ENCODE measurements at places on chromosomes 5 and 9.

- no peak for DNase-seq
Measured at GRCh38 chr5:44099643-44100042, 289.6 kb downstream of the FGF10 start.

DNA sequence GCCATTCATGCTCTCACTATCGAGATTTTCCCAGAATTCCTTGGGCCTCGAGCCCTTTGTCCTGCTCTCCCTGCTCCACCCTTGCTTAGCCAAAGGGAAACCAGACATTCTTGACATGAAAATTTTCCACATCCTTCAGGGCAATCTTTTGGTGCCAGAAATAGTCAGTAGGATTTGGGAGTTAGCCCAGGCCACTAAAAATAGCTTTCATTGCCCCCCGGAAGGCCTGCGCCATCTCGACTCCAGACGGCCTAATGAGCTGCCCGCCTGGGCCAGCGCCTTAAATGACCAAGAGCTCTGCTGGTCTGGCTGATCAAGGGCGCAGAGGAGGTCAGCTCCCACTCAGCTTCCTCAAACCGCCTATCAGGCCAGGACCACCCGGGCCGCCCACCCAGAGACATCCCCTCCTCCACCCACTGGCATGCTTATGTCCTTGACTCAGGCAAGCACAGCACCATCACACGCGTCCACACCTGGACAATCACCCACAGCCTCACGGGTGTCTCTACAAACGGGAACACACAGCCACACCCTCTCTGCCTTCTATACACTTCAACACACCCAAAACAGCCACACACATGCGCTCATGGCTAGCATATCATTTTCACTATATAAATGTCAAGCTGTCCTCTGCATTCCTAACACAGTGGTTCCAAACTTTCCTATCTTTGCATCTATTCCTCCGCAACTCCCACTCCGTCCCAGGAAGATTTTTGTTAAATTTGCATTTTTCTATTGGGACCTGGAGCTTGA is 20.9 kb downstream of the DUSP1 start:
- no peak for DNase-seq

DNA sequence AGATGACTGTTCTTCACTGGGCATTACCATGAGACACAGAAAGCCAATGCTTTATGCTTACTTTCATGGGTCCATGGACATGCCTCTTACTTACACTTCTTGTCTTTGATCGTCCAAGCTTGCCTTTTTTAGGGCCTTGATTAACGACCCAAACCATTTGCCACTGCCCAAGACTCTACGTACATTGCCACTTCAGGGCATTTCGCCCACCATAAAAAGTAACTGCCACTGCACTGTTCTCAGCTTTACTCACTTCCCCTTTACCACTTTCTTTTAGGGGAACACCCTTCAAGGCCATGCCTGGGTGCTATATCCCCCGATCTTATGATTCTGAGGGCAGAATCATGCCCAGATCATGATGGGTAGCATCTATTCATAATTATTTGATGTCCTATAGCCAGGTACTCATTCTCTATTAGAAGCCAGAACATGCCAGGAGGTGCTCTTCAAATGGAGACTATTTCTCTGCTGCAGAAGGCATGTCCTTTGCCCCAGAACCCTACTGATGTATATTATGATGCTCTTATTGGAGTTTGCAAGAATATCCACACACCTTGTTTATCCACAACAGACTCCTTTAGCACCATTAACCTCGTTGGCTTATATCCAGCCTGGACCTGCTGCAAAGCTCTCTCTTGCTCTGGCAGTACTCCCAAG is 64.1 kb upstream of the RAD23B start:
- no peak for DNase-seq

GRCh38 chr5:9924614-9925013 is 294.5 kb upstream of the TAS2R1 start:
- DNase-seq = no peak

- no peak for DNase-seq
Measured at GRCh38 chr9:90642570-90643539, at the start of gene DIRAS2. DIRAS2 (minus strand) TSS chr9:90642824; CDS start chr9:90613827, 28,997 bp downstream.

GRCh38 chr5:120504057-120504456 is 40.0 kb downstream of the PRR16 start:
- DNase-seq = no peak

DNA sequence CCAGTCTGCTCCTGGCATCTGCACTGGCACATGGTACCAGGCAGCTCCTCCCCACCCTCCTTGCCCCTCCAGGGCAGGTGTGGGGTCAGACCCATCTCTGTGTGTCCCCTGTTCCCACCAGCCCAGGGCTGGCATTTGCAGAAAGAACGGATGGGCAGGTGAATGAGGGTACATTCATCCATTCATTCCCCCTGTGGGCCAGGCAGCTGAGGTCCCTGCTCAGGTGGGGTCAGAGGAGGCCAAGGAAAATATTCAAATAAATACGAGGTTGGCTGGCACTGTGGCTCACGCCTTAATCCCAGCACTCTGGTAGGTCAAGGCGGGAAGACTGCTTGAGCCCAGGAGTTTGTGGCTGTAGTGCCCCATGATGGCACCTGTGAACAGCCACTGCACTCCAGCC is 25.0 kb upstream of the PHYKPL start:
- DNase-seq = no peak

- DNase-seq = no peak
Measured at GRCh38 chr5:177456976-177457851, 10.6 kb downstream of the PRR7 start.

GRCh38 chr5:31648326-31648725 is 9.4 kb downstream of the PDZD2 start:
- no peak for DNase-seq

DNA sequence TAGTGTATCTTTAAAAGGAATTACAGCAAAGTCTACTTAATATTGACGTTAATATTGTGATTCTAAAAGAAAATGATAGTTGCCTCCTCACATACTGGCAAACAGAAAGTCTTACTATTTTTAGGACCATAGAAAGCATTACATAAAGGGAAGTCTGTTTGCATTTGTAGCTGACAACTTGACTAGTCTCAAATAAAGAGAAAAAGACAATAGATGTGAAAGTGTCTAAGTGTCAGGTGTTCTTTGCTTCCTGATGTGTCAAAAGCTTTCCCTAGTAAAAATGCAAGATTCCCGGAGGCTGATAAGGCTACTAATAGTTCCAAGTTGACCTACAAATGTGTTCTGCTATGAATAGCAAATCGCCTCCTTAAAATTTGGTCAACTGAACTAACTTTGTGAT is 259.7 kb downstream of the CDH10 start:
- DNase-seq = no peak

- DNase-seq = no peak
Measured at GRCh38 chr5:167378894-167379723, 912.3 kb upstream of the WWC1 start.

DNA sequence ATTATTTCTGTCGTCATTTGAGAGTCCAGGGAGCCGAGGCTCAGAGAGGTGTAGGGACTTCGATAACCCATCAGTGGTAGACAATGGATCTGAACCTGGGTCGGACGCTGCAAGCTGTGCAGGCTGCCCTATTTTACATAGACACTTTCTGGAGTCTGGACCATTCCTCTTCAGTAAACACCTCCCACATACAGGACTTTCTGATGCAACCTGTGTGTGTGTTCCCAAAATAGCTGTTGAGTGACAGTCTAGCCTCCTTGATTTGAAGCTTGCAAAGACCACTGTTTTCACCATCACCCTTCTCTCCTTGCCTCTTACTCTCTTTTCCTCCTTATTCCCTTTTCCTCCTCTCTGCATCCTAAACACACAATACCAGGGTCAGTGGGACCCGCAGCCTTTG is 30.7 kb downstream of the CFAP77 start:
- DNase-seq = no peak

DNA sequence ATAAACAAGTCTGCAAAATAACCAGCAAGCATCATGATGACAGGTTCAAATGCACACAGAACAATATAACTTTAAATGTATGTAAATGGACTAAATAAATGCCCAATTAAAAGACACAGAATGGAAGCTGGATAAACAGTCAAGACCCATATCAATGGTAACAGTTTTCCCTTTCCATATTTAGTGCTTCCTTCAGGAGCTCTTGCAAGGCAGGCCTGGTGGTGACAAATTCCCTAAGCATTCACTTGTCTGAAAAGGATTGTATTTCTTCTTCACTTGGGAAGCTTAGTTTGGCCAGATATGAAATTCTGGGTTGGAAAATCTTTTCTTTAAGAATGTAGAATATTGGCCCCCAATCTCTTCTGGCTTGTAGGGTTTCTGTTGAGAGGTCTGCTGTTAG is 120.2 kb upstream of the RASA1 start:
- no peak for DNase-seq

GRCh38 chr9:113313261-113313660 is 10.1 kb upstream of the RNF183 start:
- DNase-seq = no peak

DNA sequence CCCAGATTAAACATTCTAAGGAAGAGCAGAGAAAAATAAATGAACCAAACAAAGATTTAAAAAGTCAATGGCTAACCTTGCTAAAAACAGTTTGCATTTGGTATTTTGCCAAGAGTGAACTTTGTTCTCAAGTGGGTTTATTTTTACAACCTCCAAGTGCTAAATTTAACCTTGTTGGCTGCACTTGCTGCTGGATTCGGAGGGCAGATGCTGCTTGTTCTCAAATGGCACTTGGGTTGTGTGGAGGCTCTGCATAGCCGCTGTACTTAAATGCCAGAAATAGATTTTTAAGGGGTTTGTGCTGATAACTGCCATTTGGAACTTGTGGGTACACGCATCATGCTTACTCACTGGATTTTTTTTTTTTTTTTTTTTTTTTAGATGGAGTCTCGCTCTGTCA is 13.3 kb upstream of the SPATA24 start:
- DNase-seq = no peak

- DNase-seq = no peak
Measured at GRCh38 chr9:112780450-112781036, 30.0 kb downstream of the SNX30 start.

- no peak for DNase-seq
Measured at GRCh38 chr5:172564883-172565282, 76.2 kb upstream of the NEURL1B start.

DNA sequence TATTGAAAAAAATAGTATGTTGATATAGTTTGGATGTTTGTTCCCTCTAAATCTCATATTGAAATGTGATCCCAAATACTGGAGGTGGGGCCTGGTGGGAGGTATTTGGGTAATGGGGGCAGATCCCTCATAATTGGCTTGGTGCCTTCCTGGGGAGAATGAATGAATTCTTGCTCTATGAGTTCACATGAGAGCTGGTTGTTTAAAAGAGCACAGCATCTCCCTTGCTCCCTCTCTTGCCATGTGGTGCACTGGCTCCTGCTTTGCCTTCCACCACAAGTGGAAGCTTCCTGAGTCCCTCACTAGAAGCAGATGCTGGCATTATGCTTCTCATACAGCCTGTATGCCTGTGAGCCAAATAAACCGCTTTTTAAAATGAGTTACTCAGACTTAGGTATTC is 154.8 kb downstream of the ADAMTS6 start:
- DNase-seq = no peak
